ENCODE measurements at places on chromosomes 5 and 9. TPM values are rescaled to one million over a fixed set of nuclear protein-coding genes. Genes with fewer than 3 reads are reported as not detected.

ANKRD34B gene
- total RNA-seq = not detected

DNA sequence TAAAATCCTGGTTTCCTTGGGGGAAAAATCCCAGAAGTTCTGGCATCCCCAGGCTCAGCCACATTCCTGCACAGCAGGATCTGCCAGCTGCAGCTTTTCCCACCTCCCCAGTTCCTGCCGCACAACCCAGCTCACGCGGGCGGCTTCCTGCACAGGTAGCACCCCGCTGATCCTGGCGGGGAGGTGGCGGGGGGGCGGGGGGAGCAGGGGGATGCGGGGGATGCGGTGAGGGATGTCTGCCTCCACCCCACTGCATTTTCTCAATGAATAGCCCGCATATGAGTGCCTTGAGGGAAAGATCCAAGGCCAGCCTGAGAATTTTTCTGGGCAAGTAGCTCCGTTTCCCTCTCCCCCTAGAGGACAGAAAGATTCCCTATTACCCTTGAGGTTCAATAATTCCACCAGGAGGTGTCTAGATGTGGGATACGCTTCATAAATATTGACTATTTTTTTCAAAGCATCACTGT is 21.1 kb downstream of the GFPT2 start:
- peak; percentile 29 for DNase-seq

GRCh38 chr9:26175264-26175663 is 497.0 kb upstream of the TUSC1 start:
- DNase-seq = peak; percentile 67

GRCh38 chr9:135971892-135972291 is 10.7 kb upstream of the UBAC1 start:
- no peak for DNase-seq

DNA sequence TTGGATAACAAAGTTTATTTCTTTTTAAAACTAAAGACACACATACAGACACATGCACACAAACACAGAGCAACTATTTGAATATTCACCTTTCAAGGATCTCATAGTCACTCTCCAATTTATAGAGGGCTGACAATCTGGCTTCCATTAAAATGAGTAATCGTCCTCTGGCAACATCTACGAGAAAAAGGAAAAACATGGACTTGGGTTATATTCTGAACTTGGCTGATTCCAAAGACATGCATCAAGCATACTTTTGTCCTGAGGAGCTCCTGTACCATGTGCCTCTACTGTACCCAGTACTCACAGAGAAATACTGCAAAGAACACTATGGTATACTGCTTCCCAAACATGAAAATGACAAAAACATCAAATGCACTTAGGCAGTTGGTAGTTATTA is 15.4 kb downstream of the IARS1 start:
- DNase-seq = peak; percentile 58

All from RPMI7951 (cell line).